ENCODE measurements at places on chromosomes 4 and X.

DNA sequence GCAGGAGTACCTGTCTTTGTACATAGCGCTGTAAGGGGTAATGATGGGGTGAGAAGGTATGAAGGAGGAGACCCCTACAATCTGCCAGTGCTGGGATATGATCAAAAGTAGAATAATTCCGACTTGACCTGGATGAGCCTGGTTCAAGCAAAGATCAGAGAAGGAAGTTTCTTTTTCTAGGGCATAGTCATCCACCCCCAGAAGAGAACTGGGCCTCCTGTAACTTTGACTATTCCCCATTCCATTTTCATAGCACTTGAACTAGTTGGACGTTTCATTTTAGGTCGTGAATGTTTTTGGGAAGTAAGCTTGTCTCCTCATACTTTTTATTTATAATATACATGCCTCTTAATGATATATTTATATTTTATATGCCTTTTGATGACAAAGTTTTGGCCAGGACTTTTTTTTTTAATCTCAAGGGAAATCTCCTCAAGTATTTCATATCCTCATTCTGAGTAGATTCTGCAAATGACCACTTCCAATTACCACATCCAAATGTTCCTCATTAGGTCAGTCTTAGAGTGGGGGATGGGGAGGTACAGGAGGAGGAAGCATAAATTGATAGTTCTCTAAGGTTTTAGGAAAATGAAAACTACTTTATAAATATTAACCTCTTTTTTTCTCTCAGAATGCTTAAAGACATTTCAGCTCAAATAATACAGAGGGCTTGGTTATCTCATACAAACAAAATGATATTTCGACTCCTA lies 3.5 kb downstream of the CXorf58 start:
- no peak for DNase-seq

- no peak for DNase-seq
Observed at GRCh38 chr4:83230928-83231327, 53.7 kb downstream of the COQ2 start.

GRCh38 chr4:25486171-25486570 lies 109.1 kb downstream of the ANAPC4 start:
- no peak for DNase-seq

- no peak for DNase-seq
Observed at GRCh38 chrX:94576367-94577004, 902.5 kb downstream of the FAM133A start.

DNA sequence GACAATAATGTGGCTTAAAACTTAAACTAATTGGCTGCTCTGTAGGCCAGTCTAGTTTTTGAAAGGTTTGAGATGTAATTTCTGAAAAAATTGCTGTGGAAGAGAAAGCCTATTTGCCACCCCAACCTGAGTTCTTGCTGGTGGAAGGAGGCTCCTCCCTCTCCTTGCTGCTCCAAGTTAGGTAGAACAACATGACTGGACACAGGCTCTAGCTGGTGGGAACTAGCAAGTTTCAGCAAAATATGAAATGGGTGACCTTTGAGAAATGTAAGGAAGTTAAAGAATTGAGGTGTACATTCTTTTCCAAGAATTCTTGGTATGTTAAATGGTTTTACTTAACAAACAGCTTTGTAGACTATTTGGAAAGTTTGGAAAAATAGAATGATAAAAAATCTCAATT lies 8.0 kb downstream of the RPL34 start:
- DNase-seq = no peak

GRCh38 chr4:176054942-176055341 lies 10.7 kb upstream of the WDR17 start:
- no peak for DNase-seq

DNA sequence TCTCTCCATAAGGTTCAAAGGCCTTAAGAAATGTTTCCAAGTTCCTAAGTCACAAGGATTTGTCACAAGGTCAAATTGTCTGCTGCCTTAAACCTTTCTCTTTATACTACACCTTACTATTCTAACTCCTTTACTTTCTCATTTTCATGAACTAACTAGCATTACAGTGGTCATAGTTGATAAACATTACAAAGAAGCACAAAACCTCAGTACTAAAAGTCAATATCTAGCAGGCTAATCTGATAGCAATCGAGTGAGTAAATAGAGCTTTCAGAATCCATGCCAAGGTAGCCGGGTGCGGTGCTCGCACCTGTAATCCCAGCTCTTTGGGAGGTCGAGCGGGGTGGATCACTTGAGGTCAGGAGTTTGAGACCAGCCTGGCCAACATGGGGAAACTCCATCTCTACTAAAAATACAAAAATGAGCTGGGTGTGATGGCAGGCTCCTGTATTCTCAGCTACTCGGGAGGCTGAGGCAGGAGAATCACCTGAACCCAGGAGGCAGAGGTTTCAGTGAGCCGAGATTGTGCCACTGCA lies 510.0 kb downstream of the GBA3 start:
- no peak for DNase-seq

GRCh38 chr4:40194602-40195161 lies 2.1 kb upstream of the RHOH start:
- peak; percentile 47 for DNase-seq

DNA sequence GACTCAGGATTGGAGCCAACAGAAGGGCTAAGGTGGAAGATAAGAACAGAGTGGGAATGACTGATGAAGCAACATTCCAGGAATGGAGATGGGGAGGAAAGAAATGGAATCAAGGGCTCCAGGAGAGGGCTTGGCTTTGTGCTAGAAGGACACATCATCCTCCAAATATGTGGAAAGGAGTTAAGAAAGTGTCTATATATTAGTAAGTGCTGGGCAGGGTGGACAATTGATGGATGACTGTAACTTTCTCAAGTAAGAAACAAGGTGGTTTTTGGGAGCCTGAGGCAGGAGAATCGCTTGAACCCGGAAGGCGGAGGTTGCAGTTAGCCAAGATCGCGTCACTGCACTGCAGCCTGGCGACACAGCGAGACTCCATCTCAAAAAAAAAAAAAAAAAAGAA lies 71.6 kb upstream of the NFKB1 start:
- no peak for DNase-seq

DNA sequence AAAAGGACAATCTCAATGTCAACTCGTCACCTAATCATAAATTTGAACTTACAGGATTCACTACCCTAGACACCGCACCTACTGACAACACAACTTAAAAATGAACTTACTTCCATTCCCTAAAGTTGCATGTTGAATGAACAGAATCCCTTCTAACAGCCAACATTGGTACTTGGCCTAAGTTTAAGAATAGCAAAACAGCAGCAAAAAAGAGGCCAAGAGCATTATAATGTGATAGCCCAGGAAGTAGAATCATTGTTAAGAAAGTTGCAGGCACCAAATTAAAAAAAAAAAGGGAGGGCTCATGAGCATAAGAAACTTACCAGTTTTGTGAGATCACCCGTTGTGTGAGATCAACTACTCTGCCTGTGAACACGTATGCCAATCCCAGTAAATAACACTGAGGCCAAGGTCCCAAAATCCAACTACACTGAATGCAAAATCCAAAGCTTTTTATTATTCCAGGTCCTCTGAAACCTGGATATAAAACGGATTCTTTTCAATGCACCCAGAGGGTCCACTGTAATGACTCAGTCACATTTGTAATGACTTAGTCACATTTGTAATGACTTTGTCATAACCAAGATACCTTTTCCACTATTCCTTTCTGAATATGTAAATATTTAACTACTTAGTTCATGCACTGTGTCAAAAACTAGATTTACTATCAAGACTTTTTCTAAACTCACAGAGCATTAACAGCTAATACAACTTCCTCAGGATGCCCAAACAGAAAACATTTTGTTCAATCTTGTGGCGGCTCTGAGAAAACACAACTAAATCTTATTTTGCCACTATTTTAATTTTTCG lies 6.8 kb downstream of the HNRNPDL start:
- no peak for DNase-seq

- DNase-seq = no peak
Observed at GRCh38 chr4:30833206-30833605, 113.0 kb downstream of the PCDH7 start.

- no peak for DNase-seq
Observed at GRCh38 chr4:84279678-84280077, 219.4 kb downstream of the NKX6-1 start.

GRCh38 chr4:170014359-170015011 lies 11.7 kb downstream of the MFAP3L start:
- DNase-seq = no peak

GRCh38 chr4:70855464-70855863 lies 15.8 kb upstream of the GRSF1 start:
- DNase-seq = no peak

GRCh38 chrX:9797384-9798360 lies 11.4 kb downstream of the SHROOM2 start:
- no peak for DNase-seq

DNA sequence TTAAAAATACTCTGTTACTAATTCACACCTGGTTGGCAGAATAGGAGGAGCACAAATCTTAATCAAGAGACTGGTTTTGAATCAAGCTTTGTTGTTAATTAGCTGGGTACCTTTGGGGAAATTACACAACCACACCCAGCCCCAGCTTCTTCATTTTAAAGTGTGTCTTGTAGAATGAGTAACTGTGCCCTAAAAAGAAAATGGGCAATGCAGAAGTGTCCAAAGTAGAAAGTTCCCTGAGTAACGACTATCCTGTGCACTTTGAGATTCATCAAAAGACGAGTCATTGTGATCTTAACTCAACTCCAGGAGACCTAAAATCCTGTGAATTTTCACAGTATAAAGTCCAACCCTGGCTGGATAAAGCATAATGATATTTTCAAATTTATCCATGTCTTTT lies 792.3 kb upstream of the HS3ST1 start:
- DNase-seq = no peak

DNA sequence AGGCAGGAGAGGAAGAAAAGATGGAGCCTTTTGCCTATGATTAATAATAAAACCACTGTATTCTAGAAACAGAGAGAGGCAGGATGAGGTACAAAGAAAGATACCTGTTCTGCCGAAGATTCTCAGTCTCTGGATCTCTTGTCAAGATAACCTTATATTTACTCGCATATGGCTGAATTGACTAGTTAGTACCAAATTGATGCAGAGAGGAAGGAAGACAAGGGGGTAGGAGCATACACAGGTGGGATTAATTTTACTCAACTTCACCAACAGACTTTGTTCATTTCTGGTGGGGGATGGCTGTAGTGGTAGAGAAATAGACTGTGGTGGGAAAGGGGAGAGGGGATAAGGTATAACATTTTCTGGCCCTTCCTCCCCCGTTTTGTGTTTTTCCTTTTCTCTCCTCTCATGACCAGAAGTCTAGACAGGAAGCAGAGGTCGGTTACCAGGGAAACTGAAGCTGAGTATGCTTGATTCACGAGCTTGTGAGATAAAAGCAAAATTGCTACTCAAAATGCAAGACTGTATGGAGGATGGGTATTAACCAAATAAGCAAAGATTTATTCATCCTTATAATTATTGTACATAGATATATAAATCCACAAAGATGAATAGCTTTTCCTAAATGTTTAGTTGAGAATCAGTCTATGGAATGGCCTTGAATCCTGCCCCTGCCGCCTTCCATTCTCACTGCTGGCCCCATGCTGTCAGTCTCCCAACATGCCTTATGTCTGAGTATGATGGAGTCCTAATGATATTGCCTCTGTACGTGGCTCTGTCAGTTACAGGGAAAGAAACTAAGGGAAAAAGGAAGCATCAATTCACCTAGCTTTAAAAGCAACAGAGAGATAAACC lies 17.8 kb upstream of the PAGE2B start:
- peak; percentile 17 for DNase-seq

GRCh38 chr4:38931125-38931524 lies 63.5 kb downstream of the FAM114A1 start:
- DNase-seq = no peak

DNA sequence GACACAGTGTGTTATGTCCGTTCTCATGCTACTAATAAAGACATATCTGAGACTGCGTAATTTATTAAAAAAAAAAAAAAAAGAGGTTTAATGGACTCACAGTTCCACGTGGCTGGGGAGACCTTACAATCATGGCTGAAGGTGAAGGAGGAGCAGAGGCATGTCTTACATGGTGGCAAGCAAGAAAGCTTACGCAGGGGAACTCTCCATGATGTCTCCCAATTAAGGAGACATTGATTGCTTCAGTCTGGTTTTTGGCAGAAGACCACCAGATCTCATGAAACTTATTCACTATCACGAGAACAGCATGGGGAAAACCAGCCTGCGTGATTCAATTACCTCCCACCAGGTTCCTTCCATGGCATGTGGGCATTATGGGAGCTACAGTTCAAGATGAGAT lies 221.8 kb downstream of the ASMT start:
- no peak for DNase-seq

DNA sequence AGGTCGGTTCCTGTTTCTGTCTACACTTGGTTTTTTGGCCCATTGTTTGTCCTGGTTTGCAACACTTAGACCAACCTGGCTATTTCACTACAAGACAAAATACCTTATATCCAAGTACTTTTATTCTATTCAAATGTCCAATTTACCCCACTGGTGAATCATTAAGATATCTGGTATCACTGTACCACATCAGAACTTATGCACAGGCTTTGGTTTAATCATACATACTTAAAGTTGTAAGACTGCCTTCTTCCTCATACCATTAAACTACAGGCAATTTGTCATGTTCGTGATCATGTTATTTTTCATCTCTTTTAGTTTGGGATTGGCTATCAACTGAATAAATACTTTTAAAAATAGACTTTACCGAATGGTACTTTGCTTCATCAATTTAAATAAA lies 53.0 kb upstream of the ATOH1 start:
- no peak for DNase-seq

DNA sequence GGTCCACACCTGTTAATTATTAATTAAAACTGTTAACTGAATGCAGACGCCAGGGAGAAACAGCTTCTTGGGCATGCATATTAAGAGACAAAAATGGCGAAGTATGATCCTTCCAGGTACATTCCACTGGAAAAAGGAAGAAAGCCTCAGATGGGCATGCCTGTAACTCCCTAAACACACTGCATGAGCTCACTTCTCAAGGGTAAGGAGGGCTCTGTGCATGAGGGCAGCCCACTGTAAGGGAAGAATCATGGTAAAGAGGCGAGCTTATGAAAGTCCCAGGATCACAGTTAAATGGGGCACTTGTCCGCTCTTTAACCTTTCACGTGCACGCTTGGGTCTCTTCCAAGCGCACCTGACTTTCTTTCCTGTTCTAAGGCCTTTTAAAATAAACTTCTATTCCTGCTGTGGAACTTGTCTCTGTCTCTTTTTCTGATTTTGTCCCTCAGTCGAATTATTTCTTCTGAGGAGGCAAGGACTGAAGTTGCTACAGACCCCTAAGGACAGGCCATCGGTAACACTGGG lies 321.7 kb downstream of the PPP1R2C start:
- DNase-seq = no peak

GRCh38 chr4:101074326-101074725 lies 273.0 kb downstream of the PPP3CA start:
- DNase-seq = no peak

GRCh38 chr4:66911880-66912279 lies 633.4 kb downstream of the CENPC start:
- DNase-seq = no peak

GRCh38 chr4:153790962-153791551 lies 2.2 kb upstream of the SFRP2 start:
- DNase-seq = peak; percentile 64

Data from stimulated activated CD4-positive, alpha-beta T cell treated with anti-CD3 and anti-CD28 coated beads, Interleukin-2, amount 100 ng/mL, for 24 hours (primary cell).